ENCODE measurements at places on chromosomes 4 and X.
A peak's percentile ranks its signal among the peaks of the same experiment; 100 is the strongest.

DNA sequence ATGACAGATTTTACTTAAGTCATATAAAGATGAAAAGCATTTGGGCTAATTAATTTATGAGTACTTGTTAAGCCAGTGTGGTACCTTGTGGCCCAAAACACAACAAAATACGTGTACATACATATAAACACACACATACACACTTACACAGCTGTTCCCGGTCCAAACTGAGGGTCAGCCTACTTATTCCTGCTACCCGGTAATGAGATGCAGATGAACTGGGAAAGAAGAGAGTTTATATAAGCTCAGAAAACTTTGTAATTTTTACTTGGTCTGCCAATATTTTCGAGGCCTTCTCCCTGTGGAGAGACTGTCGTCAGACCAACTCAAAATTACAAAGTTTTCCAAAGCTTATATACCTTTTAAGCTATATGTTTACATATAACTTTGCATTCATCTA lies 25.8 kb upstream of the PBDC1 start:
- DNase-seq, result no peak

GRCh38 chr4:74947798-74948197 lies 14.9 kb downstream of the PARM1 start:
- DNase-seq, result no peak

GRCh38 chr4:167233685-167234315 lies 494 bp downstream of the SPOCK3 start:
- DNase-seq, result no peak

- no peak for DNase-seq
Observed at GRCh38 chr4:181855307-181855706, 387.9 kb upstream of the TENM3 start.

DNA sequence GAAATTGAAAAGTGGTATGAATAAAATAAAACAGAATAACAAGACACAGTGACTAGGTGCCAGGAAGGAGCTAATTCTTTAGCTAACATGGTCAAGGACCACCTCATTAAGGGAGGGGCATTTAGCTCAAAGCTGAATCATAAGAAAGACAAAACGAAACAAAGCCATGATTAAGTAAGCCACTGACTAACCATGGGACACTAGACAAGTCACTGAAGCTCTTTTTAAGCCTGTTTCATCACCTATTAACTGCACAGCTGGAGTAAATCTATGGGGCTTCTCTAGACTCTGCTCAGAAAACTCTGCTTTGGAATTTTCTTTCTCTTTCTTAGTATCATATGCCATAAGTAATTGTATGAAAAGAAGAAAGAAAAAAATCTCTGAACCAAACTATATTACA lies 49.8 kb upstream of the C1QTNF7 start:
- DNase-seq, result peak; percentile 54

GRCh38 chrX:134875671-134876070 lies 115.1 kb upstream of the SMIM10 start:
- no peak for DNase-seq

GRCh38 chr4:88382621-88383020 lies 4.0 kb downstream of the HERC6 start:
- DNase-seq, result no peak

GRCh38 chr4:2800691-2801596 lies 8.1 kb downstream of the SH3BP2 start:
- peak; percentile 4 for DNase-seq

GRCh38 chr4:88335092-88335665 lies 43.5 kb upstream of the HERC6 start:
- peak; percentile 82 for DNase-seq

DNA sequence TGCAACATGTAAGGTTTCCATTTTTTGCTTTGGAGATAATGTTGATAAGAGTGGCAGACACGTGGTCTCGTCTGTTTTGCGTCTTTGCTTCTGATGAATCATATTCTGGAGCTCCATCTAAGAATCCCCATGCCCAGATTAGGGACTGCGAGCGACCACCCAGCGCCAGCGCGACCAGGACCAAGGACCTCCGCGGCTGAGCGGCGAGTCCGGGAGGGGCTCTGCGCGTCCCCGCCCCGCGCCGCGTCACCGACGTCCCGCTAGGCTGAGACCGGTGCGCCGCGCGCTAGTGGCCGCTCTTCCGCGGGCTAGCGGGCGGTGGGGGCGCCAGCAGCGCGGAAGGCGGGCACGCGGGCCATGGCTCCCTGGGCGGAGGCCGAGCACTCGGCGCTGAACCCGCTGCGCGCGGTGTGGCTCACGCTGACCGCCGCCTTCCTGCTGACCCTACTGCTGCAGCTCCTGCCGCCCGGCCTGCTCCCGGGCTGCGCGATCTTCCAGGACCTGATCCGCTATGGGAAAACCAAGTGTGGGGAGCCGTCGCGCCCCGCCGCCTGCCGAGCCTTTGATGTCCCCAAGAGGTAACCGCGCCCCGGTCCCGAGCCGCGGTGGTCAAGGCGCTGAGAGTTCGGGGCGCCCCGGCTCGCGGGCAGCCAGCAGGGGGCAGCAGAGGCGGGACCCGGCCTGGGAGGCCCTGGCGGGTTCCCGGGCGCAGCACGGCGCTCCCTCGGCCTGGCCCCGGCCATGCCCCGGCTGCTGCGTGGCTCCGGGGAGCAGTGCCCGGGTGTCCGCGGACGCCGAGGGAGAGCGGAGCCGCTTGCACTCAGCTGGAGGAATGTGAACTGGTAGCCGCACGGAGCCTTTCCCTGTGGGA lies at the start of gene SRD5A3:
SRD5A3 (plus strand) TSS at position 263 of the 871 bp plus-strand sequence; CDS start at position 358, 95 bp downstream.
- DNase-seq, result peak; percentile 78

- no peak for DNase-seq
Observed at GRCh38 chrX:54931107-54931506, 10.5 kb downstream of the TRO start.

DNA sequence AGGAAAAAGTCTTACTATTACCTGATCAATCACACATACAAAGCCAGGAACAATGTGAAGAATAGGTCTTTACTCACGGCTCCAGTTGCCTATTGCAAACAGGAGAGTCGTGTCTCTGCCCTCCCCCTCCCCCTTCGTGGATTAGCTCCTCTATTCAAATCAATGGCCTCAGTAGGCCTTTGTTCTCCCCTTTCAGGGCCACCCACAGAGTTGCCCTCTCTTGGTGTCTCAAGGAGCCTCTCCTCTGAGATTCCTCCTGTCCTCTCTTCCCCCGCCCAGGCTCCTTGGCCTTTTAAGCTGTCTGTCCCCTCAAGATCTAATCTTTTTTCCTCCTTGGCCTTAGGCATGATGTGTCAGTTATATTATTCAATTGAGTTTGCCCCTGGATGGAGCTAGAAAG lies 107.2 kb upstream of the NALF2 start:
- DNase-seq, result no peak

DNA sequence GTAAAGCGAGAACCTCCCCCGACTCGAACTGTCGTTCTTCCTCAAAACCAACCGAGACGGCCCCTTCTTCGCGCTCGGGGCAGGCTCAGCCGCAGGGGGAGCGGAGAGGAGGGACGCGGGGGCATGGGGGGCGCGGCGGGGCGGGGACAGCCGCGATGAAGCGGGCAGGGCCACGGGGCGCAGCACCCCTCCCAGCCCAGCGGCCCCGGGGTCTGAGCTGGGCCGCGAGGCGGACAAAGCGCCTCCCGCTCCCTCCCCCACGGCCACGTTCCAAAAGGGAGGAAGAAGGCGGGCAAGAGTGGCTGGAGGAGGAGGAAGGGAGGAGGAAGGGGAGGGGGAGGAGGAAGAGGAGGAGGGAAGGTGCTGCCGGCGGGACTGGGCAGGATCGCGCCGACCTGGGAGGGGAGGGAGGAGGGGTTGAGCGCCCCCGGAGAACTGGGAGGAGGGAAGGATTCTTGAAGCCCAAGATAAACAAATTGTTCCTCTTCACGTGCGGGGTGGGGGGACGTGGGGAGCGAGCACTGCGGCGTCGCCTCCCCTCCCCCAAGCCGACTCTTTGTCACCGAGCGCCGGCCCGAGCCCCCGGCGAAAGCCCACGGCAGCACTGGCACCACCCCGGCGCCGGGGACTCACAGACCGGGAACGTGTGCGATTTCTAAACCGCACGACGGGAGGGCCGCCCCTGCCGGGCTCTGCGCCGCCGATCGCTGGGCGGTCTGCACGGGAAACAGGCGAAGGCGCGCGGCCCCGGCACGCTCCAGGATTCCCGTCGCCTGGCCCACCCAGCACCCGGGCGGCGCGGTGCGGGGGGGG lies 2.9 kb downstream of the MAML3 start:
- DNase-seq, result peak; percentile 80

- no peak for DNase-seq
Observed at GRCh38 chr4:172826861-172827260, 341.8 kb upstream of the GALNT7 start.

- DNase-seq, result no peak
Observed at GRCh38 chrX:15269120-15269519, 763 bp downstream of the ASB9 start.

DNA sequence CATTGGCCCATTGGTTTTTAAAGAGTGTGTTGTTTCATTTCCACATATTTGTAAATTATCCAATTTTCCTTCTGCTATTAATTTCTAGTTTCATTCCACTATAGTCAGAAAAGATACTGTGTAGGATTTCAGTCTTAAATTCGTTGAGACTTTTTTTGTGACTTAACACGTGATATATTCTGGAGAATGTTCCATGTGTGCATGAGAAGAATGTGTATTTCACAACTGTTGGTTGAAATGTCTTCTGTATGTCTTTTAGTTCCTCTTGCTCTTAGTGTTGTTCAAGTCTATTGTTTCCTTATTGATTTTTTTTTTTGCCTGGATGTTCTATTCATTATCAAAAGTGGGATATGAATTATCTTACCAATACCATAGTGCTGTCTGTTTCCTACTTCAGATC lies 606.9 kb downstream of the RPA4 start:
- DNase-seq, result no peak

- no peak for DNase-seq
Observed at GRCh38 chr4:8770518-8771257, 101.0 kb downstream of the HMX1 start.

- DNase-seq, result no peak
Observed at GRCh38 chr4:636628-637159, 11.3 kb downstream of the PDE6B start.

GRCh38 chr4:92387459-92388069 lies 83.8 kb downstream of the GRID2 start:
- DNase-seq, result peak; percentile 22

- DNase-seq, result no peak
Observed at GRCh38 chr4:55365345-55365728, 19.3 kb downstream of the SRD5A3 start.

- no peak for DNase-seq
Observed at GRCh38 chr4:69642961-69643360, 3.5 kb upstream of the UGT2A2 start.

- no peak for DNase-seq
Observed at GRCh38 chrX:51395810-51396728, 63.4 kb downstream of the NUDT10 start.

- DNase-seq, result no peak
Observed at GRCh38 chr4:73343432-73343831, 60.7 kb upstream of the ALB start.

DNA sequence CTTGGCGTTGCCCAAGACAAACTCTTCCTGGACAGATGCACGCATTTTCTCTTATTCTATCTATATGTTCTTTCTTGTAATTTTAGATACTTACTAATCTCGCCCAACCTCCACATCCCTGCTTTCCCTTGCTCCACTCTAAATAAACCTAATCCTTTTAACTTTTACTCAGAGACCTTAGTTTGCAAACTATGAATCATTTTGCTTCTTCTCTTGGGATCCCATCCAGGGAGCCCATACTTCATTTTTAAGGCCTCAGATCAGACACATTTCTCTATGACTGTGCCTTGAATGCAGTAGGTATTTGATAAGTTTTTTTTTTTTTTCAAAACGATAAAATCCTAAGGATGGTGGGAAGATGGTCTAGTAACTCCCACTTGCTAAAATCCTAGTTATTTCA lies 353.8 kb upstream of the HAND2 start:
- peak; percentile 71 for DNase-seq

- no peak for DNase-seq
Observed at GRCh38 chr4:145694929-145695328, 15.0 kb downstream of the C4orf51 start.

GRCh38 chrX:17638731-17639130 lies 98.6 kb upstream of the SCML1 start:
- no peak for DNase-seq

- no peak for DNase-seq
Observed at GRCh38 chr4:168555437-168555836, 58.6 kb downstream of the PALLD start.

DNA sequence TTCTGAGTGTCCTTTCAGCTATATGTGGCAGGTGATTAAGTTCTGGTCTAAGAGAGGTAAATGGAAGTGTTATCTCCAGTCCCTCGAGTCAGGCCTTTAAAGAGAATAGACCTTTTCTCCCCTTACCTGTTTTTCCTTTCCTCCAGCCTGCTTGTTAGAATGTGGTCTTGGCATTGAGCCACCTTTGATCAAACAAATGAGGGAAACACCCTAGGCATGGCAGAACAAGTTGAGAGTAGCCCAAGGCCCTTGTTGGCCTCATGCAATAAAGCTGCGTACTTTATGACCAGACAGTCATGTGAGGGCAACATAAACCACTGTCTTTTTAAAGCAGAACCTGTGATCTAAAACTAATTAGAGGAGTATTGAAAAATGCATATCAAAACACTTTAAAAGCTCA lies 13.2 kb upstream of the IL13RA2 start:
- DNase-seq, result no peak

DNA sequence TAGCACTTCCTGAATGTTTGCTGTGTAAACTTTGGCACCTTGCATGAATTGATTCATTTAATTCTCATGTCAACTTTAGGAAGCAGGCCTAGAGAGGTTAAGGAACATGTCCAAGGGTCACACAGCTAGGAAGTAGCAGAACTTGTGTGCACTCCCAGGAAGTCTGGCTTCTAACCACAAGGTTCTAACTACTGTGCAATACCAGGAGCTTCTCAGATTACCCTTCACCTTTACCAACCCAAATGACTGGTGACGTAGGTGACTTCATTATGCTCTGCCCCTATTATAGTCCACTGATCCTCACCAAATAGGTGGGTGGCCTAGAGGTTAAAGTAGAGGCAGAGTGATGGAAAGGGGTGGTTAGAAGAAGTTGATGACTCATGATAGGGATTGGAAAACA lies 14.4 kb downstream of the AR start:
- no peak for DNase-seq

DNA sequence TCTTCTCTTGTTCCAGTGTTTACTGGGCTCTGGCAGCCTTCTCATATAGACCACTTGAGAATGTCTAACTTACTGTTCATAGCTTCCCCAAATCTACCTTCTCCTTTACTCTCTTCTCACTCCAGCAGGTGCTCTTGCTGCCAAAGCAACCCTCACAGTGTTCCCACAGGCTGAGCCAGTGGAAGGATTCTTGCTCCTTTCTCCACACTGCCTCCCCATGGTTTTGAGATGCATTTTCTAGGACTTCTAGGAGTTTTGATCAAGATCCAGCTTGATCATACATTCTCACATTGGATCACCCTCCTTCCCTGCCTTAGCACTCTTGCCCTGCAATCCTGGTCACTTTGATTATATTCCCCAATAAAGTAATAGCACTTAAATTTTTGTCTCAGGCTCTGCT lies 230.8 kb downstream of the TMEM47 start:
- no peak for DNase-seq

GRCh38 chr4:144873226-144873990 lies 224.6 kb downstream of the ANAPC10 start:
- DNase-seq, result no peak

GRCh38 chr4:7981738-7982394 lies 42.2 kb upstream of the AFAP1 start:
- DNase-seq, result no peak

- no peak for DNase-seq
Observed at GRCh38 chrX:18119856-18120255, 100.8 kb downstream of the BEND2 start.
